ENCODE measurements at places on chromosomes 12 and 14. TPM values are rescaled to one million over a fixed set of nuclear protein-coding genes. Genes with fewer than 3 reads are reported as not detected.

RNASE3 gene
- not detected for total RNA-seq

EIF2B1 gene
- 91.3 TPM for total RNA-seq

RD3L gene
- not detected for total RNA-seq

ZFP36L1 gene
- total RNA-seq, result 133 TPM

APOF gene
- total RNA-seq, result not detected

ARHGEF40 gene
- total RNA-seq, result 0.16 TPM

RERG gene
- not detected for total RNA-seq

TCL1A gene
- total RNA-seq, result not detected

SYT1 gene
- not detected for total RNA-seq

PLEKHH1 gene
- 0.86 TPM for total RNA-seq

RIN3 gene
- total RNA-seq, result 47.4 TPM

GUCY2C gene
- total RNA-seq, result not detected

TMEM119 gene
- not detected for total RNA-seq

PTPRB gene
- total RNA-seq, result not detected

ANKS1B gene
- total RNA-seq, result 0.39 TPM

CHGA gene
- not detected for total RNA-seq

GRCh38 chr14:101991352-101991751, 27.0 kb downstream of the DYNC1H1 start:
- no peak for DNase-seq

GRCh38 chr14:49796025-49796424, 28.1 kb downstream of the KLHDC2 start:
- DNase-seq, result no peak

GRCh38 chr12:68899251-68899771, 33.7 kb downstream of the CPM start:
- DNase-seq, result no peak

DNA sequence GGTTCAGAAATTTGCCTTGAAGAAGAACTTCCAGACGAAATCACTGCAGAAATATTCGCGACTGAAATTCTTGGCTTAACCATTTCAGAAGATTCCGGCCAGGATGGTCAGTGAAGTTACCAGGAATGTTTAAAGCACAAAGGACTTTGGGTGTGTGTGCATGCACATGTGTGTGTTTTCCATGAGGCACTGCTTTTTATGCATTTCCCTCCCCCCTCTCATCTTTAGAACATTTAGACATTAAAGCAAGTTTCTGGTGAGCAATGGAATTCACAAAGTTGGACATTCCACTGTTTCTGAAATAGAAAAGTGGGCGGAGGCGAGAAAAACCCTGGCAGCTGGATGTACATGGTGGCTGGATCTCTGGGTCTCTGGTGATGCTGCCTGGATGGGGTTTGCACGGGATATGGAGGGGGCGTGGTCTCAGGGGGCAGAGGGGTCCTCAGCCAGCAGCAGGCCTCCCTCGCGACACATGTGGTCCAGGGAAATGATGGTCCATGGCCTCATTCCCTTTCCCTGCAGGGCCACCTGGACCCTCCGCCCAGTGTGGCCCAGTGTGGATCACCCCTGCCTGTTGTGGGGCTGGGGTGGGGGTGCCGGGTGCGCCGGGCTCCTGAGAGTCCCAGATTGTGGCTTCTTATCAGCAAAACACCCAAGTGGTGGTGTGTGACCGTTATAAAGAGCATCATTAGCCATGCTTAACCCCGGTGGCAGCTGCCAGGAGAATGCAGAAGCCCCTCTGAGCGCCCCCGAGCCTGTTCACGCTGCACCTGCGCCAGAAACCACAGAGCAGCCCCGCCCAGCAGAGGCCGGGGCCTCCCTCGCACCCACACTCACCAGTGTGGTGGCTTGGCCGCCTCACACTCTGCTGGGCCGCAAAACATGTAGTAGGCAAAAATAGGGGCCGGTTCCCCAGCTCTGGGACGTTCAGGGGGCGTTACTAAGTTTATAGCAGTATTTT, 17.8 kb upstream of the BCL7A start:
- DNase-seq, result no peak

- no peak for DNase-seq
These were observed 8.0 kb upstream of the MGP start for GRCh38 chr12:14893506-14894250.

DNA sequence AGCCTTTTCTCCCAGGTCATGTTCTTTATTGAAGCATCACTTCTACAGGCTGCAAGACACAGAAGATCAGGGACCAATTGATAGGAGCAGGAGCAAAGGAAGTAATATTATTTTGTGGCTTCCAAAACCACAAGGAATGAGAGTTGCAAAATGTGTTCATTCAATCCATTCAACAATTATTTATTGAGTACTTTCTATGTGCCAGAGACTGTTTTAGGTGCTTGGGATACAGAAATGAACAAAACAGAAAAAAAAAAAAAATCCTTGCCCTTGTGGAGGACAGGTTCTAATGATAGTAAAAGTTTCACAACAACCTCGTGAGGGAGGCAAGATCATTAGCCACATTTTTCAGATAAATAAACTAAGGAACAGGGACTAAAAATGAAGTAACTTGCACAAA, 20.1 kb upstream of the DACT1 start:
- no peak for DNase-seq

DNA sequence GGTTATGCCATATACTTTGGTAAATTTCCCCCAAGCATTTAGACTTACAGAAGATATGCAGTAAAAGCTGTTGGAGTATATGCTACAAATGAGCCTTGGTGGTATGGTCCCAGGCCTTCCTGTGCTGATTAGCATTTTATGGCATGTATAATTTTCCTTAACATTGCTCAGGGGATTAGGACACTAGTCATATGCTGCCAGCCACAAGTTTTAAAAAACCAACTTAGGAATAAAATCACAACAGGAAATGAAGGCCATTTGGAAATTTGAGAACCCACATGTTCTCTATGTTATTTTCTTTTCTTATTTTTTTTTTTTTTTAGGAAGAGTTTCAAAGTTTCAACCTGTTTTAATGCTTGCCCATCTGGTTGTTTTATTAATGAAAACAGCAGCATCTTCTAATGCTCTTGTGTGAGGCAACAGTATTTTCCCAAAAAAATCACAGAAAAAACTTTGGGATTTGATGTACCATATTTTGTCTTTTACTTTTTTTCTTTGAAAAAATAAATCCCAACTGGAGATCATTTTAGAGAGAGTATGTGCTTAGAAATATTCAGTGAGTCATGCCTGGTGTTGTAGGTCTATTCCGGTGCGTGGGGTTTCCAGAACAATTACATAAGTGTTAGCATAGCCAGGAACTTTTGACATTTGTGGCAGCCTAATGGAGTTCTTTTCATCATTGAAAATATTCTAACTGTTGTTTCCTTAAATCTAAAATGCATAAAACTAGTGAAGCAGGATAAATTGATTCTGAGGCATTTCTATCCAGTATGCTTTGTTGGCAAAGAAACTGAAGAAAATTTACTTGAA, 21.7 kb upstream of the DUSP6 start:
- no peak for DNase-seq

DNA sequence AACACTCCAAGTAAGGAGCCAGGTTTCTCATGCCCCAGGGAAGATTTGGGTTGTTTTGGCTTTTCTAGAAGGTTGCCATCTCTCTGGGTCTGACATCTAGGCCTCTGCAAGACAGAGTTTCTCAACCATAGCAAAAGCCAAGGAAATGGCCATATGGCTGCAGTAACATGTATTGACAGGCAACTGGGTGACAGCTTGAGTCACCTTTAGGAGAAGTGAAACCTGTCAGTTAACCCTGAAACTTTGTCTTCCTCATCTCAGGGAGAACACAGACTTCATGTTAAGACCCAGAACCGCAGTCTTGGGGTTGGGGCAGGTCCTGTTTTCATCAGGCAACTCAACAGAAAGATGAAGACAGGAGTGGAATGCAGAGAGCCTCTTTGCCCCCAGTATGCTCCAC, 46.0 kb upstream of the PLBD1 start:
- no peak for DNase-seq

DNA sequence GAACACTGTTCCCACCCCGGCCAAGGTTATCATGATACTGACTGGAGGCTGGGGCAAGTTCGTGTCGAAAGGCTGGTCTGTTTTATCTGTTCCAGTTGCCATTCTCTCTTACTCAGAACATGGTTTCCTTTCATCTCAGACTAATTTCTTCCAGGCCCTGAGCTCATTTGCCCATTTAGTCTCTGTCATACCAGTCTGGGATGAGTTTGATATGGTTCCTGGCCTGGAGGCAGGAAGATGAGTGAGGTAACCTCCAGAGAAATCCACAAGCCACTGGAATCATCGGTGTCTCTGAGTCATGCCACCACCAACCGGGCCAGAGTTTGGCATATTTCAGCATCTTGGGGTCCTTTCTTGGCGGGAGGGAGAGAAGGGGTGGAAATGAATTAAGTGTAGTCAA, 114.7 kb downstream of the NTF3 start:
- DNase-seq, result no peak

- DNase-seq, result no peak
These were observed 390.6 kb downstream of the PRKD1 start for GRCh38 chr14:29536886-29537511.

GRCh38 chr14:86646125-86646524, 1116.2 kb downstream of the FLRT2 start:
- no peak for DNase-seq

DNA sequence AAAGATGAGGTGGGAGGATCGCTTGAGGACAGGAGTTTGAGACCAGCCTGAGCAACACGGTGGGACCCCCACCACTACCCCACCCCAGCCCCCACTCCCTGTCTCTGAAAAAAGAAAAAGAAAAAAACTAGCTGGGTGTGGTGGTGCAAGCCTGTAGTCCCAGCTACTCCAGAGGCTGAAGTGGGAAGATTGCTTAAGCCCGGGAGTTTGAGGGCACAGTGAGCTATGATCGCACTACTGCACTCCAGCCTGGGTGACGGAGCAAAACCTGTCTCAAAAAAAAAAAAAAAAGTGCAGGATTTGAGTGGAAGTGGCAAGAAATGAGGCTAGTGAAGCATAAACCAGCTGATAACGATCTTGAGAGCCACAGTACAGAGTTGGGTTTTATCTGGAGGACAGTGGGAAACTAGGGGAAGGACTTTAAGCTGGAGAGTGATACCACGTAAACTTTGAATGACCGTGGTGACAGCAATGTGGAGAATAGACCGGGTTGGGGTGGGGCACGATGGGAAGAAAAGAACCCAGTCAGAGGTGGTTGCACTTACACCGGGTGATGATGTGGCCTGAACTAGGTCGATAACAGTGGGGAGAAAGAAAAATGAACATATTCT, 85.3 kb downstream of the TMEM260 start:
- no peak for DNase-seq

DNA sequence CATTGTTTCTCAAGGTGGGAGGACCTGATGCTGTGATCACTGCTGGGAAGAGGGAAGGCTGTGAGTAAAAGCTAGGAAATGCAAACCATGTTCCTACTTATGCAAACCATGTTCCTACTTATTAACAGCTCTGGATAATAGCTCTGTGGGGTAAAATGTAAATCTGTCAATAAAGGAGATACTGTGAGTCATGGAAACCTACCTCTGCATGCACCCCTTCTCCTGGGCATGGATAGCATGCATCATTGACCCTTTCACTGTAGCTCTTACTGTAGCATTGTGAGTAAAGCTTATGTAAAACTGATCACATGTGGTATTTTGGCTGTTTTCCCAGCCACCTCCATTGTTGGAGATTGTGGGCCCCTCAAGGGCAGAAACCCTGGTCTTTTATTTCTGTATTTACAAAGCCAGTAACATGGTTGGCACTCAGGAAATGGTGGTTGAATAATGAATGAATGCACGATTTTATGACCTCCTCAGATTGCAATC, 253.7 kb downstream of the GRIN2B start:
- DNase-seq, result no peak

DNA sequence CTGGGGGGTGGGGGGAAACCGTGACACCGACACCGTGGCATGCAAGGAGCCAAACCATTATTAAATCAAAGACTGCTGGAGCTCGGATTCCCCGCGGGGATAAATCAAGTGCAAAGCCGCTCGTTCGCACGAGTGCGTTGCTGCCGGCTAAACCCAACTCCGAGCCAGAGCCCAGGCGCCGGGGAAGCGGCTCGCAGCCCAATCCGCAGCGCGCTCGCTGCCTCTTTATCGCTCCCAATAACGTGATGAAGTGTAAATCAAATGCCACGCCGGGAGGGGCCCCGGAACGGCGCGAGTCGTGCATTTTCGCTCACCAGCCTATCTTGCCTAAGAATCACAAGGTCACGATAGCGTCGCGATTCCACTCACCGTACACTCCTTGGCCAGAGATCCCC, 1.3 kb downstream of the MDGA2 start:
- no peak for DNase-seq

DNA sequence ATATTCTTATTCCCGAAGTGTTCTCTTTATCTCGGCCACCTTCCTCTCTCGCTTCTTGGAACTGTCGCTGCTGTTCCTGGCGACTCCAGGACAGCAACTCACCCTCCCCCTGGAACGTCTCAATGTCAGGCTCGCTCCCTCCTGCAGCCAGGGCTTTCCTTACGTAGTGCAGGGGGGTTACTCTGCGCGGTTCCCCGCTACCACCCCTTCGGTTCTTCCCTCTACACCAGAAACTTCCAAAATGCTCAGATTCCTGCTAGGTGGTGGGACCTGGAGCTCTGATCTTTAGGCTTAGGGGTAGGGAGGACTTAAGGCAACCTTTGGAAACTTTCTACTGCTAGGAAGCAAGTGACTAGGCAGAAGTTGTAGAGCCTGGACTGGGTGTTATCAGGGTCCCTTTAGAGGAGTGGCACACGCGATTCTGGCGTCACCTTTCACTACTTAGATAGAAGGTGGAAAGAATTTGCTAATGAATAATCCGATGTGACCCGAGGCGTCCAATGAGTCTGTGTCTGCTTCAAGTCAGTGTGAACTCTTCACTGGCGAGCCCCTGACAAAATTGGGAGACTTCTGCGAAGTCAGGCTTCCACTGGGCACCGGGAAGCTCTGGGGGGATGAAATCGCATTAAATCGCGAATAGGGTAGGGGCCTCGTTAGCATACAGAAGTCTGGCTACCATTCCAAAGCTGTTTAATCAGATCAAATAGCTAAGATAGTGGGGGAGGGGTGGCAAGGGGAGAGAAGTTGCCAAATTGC, 900 bp upstream of the DPF3 start:
- no peak for DNase-seq

- no peak for DNase-seq
These were observed 23.0 kb downstream of the MNAT1 start for GRCh38 chr14:60757567-60758002.

GRCh38 chr14:75578786-75579337, 442 bp downstream of the FLVCR2 start:
- DNase-seq, result no peak

DNA sequence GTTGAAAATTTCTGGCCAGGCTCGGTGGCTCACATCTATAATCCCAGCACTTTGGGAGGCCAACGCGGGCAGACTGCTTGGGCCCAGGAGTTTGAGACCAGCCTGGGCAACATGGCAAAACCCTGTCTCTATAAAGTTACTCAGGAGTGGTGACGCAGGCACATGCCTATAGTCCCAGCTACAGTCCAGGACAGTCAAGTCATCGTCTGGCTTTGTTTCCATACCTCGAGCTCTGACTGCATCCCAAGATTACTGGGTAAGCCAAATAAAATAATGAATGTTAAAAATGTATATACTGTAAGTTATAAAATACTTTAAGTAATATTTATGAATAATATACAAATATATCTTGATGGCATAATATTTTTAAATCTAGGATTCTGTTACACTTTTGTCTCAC, 23.0 kb upstream of the GXYLT1 start:
- DNase-seq, result no peak

GRCh38 chr12:46617167-46617566, 208.6 kb downstream of the SLC38A4 start:
- DNase-seq, result no peak

- DNase-seq, result no peak
These were observed 268.2 kb downstream of the SNAPC1 start for GRCh38 chr14:62030387-62030786.
